NCI-H510A treated with DMSO at 0.1 percent for 48 hours (cell line): ENCODE measurements at places on chromosomes 5 and 9.

- DNase-seq = no peak
Measured at GRCh38 chr5:85049020-85049419, 664.3 kb upstream of the EDIL3 start.

GRCh38 chr5:76204713-76205112, 121.5 kb downstream of the SV2C start:
- DNase-seq = no peak

- DNase-seq = no peak
Measured at GRCh38 chr9:5614985-5615384, 13.9 kb upstream of the RIC1 start.

DNA sequence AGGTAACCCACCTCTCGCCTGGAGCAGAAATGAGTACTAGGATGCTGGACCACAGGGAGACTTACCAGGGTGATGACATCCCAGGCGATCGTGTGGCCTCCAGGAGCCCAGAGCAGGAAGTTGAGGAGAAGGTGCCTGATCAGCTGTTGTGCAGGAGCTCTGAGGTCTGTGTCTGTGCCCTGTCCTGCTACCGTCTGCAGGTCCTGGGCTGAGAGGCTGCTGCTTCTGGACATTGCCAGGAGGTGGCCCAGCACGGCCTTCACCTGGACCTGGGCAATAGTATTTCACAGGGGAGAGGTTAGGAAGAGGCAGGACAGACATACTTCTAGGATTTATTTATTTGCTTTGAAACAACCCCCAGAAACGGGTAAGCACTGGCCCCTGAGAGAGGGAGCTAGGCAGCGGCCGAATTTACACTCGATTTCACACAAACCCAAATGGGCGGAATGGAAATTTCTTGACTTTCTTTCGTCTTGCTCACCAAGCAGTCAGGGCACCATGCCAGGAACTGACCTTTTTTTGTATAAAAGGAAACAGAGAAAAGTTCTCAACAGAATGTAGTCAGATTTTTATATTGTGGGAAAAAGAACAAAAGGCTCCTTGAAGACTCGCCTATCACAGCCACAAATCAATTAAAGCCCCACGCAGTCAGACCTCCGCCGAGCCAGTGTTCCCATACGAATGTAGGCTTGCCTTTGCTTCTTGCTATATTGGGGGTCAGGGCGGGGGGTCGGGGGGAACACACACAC, 210.3 kb downstream of the FANCC start:
- DNase-seq = no peak

GRCh38 chr5:93599399-93600120, 16.5 kb downstream of the NR2F1 start:
- no peak for DNase-seq

- no peak for DNase-seq
Measured at GRCh38 chr5:81750308-81751008, 439 bp downstream of the SSBP2 start.

- DNase-seq = no peak
Measured at GRCh38 chr9:130026583-130027340, 16.2 kb downstream of the FNBP1 start.

DNA sequence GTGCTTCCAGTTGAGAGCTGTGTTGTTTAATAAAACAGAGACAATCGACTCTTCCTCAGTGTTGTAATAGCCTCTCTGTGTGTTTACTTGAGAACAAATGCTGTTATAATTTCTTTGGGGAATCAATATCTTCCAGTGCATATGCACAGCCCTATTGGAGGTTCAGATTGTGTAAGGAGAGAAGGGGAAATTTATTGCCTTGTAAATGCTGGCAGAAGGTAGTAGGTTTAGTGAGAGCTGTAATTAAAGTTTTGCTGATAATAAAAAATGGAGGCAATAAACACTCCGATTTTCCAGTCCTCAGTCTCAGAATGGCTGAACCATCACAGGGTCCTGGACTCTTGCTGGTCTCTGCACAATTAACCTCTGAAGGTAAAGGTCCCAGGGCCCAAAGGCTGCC, 128.3 kb downstream of the C5orf15 start:
- peak; percentile 29 for DNase-seq

GRCh38 chr5:126619781-126620180, 19.0 kb downstream of the PHAX start:
- no peak for DNase-seq

- DNase-seq = no peak
Measured at GRCh38 chr5:69484891-69485290, 7.7 kb upstream of the OCLN start.

DNA sequence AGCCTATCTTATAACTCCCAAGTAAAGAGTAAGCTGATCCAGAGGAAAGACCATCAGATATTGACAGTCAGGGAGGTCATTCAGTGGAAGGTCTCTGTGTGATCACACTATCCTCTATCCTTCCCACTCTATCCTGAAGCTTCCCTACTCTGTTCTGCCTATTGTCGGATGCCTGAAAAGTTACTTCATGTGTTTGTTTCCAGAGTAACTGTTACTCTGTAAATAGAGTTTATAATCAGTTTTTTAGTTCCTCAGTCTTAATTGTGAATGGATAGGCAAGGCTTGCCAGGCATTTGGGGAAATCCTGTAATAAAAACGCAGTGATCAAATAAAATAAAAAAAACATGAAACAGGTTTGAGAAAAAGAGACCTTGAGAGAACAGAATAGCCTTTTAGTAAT, 79.8 kb downstream of the XRCC4 start:
- no peak for DNase-seq

DNA sequence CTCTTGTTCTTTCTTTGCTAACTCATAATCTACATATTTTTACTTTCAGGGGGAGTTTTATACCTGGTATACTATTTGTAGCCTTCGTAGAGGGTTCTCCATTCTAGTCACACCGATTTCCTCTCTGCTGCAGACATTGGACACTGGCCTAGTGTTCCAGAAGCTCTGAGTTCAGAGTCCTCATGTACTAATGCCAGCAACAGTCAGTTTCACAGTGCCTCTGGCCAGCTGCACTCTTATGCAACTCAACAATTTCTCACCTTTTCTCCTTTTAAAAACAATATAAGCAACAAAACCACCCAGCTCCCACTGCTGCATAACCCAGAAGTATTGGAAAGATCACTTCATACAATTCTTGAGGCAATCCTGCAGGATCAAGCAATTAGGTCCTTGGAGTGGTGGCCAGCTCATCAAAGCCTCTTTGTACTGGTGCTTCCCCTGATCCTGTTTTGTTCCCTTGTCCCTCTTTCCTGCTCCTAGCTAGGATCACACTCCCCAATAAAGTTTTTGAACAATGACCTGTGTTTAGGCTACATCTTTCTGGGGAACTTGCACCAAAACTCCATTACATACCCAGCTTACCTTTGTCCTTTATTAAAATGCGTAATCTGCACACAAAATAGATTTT, 98.1 kb upstream of the TUT7 start:
- DNase-seq = no peak

GRCh38 chr5:50921366-50922133, 255.1 kb downstream of the PARP8 start:
- DNase-seq = no peak

- DNase-seq = no peak
Measured at GRCh38 chr5:37121465-37121864, 127.7 kb downstream of the CPLANE1 start.

DNA sequence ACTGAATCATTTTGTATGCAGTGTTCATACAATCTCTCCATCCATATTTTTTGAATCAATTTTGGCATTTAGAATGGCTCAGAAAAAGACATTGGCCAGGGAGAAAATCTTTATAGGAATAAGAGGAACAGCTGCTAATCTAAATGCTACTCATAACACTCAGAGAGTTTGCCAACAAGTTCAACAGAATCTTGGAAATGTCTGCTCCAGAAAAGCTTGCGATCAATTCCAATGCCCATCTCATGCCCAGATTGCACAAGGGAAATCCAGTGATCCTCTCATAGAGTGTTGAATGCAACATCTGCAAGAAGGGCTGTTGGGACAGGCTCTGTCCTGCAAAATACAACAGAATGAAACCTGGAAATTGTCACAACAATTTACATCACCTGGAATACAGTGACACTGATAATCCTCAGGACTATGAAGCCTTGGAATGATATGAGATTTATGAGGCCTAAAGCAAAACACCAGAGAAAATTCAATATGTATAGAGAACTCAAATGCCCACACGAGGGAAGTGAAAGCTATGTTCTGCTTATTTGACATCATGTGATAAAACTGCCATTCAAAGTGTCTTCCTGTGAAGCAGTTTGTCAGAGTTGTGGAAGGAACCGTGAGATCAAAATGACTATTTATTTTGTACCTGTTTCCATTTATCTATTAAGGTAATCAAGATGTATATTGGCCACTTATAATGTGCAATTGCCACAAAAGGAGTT, 190.1 kb downstream of the PARP8 start:
- no peak for DNase-seq

GRCh38 chr5:109880907-109881685, 191.4 kb downstream of the MAN2A1 start:
- no peak for DNase-seq

DNA sequence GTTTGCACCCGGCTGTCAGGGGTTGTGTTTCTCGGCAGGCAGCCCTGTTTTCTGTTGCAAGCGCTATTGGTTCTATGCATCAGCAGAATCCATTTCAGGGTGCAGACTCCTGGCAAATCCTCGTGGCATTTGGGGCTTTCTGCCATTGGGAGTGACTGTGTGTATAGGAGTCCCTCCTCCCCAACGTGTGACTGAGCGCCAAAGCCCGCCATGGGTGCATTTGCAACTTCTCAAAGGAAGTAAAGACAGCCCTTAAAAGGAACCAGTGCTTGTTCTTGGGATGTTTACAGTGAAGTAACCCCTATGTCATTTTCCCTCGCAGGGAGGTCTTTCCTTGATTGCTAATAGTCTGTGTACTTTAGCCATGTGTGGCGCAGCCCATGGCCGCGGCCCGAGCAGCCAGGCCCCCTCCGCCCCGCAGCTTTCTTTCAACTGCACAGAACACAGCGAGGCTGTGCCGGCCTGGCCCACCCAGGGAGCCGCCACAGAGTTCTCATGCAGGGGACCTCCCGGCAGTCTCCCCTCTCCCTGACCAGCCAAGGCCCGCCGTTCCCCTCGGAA, 175.6 kb downstream of the HSD17B3 start:
- DNase-seq = no peak

- DNase-seq = no peak
Measured at GRCh38 chr9:95733741-95734666, 141.5 kb upstream of the ERCC6L2 start.

GRCh38 chr9:108347463-108348188, 508.2 kb downstream of the ACTL7B start:
- no peak for DNase-seq

DNA sequence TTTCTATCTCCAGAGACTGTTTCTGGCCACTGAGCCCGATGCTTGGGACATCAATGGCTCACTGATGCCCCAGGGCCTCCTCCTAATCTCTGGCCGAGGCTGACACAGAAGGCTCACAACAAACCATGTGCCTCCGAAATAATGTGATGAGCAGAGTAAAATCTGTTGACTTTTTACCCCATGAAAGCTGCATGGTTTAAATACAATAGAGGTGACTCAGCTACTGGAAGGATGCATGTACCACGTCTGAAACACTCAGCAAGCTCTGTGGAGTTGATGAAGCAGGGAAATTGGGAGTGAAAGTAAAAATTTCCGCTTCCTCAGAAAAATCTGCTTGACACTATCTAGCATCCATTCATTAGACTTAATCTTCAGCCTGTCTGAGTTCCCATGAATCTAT, 111.1 kb upstream of the EQTN start:
- no peak for DNase-seq

DNA sequence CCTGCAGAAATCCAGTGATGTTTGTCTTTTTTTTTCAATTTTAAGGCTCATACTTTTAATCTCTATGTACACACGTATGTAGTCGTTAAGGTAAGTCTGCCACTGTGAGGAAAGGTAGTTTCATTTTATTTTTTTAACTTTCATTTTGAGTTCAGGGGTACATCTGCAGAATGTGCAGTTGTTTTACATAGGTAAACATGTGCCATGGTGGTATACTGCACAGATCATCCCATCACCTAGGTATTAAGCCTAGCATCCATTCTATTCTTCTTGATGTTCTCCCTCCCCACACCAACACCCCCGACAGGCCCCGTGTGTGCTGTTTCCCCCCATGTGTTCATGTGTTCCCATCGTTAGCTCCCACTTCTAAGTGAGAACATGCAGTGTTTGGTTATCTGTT, 19.7 kb downstream of the MUSK start:
- no peak for DNase-seq

GRCh38 chr9:134179595-134179917, 15.2 kb upstream of the RNU6ATAC start:
- DNase-seq = no peak

DNA sequence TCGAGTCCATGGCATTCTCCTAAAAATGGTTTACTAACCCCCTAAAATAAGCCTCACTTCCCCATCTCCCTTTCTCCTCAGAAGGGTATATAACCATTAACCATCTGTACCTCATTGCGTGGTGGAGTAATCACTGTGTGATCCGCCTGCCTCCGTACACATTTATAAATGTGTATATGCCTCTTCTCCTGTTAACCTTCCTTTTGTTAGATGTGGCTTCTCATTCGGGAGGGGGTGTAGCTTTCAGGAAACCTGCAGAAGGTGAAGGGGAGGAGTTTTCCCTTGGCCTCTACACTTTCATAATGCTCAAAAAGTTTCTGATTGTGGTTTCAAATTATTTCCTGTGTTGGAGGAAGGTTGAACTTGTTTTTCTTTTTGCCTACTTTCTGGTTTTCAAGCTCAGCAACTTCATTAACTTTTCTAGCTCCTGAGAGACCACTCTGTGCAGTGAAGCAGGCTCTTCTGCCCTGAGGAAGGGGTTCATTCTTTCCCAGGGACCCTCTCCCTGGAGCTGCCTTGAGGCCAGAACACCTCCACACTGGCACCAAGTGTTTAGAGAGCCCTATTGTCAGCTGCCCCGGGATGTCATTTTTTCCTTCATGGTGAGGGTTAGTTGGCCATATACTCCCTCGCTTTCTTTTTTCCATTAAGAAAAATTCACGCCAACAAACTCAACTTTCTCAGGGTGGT, 46.9 kb downstream of the RASGRF2 start:
- no peak for DNase-seq
